ENCODE measurements at places on chromosomes 7 and 10.

- no peak for DNase-seq
These were observed 311.7 kb downstream of the GATA3 start for GRCh38 chr10:8365935-8366911.

GRCh38 chr10:48306265-48306869 lies at the start of gene MAPK8:
MAPK8 (plus strand) TSS chr10:48306677; CDS start chr10:48401661, 94,984 bp downstream.
- peak; percentile 71 for DNase-seq

DNA sequence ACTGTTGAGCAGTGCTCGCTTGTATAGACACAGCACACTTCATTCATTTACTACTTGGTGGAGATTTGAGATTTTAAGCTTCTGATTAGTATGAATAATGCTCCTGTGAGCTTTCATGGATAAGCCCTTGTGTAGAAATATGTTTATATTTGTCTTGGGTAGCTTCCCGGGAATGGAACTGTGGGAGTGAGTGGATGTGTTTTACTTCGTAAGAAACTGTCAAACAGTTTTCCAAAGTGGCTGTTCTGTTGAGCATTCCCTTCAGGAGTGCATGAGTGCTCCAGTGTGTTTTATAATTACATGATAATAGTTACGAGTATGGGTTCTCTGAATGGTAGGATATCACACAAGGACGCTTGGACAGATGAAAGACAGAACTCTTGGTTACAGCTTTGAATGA lies 49.4 kb downstream of the VWC2 start:
- no peak for DNase-seq

- no peak for DNase-seq
These were observed 92.5 kb downstream of the SORCS1 start for GRCh38 chr10:107072028-107072427.

DNA sequence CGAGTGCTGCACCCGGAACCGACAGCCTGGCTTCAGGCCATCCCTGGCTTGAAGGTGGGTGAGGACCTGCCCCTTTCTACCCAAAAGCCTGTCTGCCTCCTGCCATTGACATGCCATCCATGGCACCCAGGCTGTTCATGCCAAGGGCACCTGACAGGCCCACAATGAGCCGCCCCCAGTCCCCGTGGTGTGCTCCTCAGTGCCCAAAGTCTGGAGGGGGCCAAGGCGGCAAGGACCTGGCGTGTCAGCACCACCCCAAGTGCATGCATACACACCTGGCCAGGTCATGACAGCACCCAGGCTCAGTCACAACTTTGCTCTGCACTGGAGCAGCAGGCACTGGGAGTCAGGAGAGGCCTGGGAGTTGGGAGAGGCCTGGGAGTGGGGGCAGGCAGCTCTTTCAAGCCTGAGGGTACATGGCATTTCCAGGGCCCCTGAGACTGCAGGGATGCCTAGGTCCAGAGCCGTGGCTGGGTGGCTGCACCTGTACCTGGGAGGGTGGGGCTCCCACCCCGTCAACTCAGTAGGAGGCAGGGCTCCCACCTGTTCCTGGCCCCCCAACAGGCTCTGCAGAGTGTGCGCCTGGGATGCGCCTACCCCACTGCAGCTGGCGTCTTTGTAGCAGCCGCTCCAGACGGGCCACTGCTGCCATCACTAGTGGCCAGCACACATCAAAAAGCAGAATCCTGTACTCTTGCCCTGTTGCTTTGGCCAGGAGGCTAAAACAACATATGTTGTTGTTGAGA lies 71.7 kb downstream of the ZNF467 start:
- no peak for DNase-seq

DNA sequence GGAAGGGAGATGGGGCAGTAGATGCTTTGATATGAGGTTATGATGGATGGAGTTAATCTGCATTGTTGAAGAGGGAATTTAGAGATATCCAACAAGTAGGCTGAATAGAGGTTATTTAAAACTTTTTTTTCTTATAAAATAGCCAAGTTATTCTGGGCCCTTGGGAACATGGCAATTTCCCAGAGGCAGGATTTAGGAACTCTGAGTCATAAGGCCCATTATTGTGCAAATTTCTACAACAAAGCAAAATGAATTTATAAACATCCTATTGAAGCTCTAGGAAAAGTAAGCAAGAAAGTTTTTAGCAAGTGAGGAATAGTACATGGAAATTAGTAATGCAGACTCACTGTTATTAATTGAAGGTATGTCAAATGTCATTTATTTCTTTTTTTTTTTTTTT lies 160.9 kb upstream of the NPY start:
- no peak for DNase-seq

GRCh38 chr7:111980725-111981124 lies 225.5 kb downstream of the DOCK4 start:
- no peak for DNase-seq

DNA sequence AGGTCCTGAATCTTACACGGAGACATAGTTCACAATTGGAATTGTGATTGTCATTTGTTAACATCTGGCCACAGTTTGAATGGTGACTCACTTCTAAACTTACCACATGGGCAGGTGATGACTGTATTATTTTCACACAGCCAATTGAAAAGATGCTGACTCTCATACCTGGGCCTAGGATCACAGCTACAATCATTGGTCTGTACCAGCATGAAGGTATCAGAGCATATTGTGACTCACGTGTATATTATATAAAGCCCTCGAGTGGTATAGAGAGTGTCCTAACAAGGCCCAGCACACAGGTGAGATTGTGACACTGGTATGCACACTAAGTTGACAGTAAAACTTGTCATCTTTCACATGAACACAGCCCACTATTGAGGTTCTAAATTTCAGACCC lies 9.4 kb upstream of the ZNF107 start:
- DNase-seq, result no peak

GRCh38 chr10:14369906-14370305 lies 39.2 kb upstream of the FRMD4A start:
- DNase-seq, result no peak

- DNase-seq, result no peak
These were observed 609.7 kb downstream of the PTPRN2 start for GRCh38 chr7:157977717-157978496.

- no peak for DNase-seq
These were observed 4.3 kb downstream of the NEBL start for GRCh38 chr10:20892796-20893195.

- DNase-seq, result peak; percentile 18
These were observed 201.0 kb upstream of the IMMP2L start for GRCh38 chr7:111763221-111763801.

DNA sequence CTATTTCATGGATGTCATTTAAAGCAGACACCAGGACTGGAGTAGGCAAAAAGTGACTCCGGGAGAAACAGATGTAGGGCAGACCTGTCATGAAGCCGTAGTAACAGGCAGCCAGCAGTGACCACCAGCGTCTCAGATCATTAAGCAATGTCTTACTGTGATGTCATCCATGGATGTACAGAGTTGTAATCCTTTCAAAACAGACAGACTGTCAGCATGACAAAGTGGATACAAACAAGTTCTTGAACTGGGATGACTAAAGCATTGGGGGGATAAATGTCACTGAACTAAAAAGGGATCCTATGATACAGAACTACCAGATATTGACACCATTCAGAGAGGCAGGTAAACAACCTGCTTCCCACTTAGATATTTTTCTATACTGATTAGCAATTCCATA lies 675.5 kb downstream of the PARD3 start:
- DNase-seq, result no peak

GRCh38 chr7:80225361-80225760 lies 90.7 kb downstream of the GNAI1 start:
- no peak for DNase-seq

DNA sequence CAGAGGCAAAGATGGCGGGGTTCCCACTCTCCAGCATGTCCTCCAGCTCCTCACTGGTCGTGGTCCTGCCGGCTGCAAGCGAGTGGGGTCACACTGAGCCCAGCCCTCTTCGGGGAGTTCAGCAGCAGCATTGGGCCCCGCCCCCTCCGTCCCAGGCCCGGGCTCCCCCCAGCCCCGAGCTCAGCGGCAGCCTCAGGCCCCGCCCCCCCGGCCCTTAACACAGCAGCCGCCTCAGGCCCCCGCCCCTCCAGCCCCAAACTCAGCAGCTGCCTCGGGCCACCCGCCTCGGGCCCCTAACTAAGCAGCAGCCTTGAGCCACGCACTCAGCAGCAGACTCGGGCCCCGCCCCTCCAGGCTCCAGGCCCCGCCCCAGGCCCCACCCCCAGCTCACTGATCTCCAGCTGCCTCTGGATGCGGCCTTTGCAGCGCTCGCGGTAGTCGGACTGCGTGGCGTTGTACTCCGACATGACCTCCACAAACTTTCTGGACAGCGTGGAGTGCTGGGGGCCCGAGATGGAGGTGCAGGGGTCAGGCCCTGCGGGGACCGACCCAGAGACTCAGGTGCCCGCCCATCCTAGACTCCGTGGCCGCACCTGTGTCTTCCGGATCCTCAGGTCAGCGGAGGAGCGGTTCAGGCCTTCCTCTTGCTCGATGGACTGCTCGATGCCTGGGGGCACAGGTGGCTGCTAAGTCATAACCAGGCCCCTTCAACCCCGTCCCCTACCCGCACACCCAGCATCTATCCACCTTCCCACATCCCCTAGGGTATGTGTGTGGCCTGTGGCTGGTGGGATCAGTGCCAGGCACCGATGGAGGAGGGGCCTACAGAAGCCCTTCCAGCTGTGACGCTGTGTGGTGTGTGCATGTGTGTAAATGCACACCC lies 15.5 kb downstream of the STX1A start:
- DNase-seq, result no peak

DNA sequence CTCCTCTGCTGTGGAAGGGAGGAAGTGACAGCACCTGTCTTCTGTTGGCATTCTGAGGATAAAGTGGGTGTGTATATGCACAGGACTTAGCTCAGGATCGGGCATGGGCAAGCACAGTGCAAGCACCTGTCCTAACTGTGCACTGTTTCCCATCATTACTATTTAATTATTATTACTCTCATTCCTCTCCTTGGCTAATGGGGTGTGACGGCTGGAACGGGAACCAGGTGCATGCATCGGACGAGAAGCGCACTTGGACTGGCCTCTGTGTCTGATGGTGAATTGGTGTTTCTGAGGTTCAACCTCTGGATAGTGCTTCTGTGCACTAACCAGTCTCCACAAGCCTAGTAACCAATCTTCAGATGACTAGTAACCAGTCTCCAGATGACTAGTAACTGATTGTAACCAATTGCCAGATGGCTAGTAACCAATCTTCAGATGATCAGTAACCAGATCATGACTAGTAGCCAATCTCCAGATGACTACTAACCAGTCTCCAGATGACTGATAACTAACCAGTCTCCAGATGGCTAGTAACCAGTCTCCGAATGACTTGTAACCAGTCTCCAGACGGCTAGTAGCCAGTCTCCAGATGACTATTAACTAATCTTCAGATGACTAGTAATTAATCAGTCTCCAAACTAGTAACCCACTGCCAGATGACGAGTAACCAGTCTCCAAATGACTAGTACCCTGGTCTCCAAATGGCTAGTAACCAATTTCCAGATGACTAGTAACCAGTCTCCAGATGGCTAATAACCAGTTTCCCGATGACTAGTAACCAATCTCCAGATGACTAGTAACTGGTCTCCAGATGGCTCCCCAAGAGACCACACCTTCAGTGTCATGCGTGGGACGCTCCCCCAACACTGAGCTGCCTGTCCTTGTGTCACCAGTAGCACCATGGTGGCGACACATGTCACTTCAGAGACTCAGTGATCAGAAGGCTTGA lies 85.8 kb downstream of the PAXIP1 start:
- peak; percentile 28 for DNase-seq

DNA sequence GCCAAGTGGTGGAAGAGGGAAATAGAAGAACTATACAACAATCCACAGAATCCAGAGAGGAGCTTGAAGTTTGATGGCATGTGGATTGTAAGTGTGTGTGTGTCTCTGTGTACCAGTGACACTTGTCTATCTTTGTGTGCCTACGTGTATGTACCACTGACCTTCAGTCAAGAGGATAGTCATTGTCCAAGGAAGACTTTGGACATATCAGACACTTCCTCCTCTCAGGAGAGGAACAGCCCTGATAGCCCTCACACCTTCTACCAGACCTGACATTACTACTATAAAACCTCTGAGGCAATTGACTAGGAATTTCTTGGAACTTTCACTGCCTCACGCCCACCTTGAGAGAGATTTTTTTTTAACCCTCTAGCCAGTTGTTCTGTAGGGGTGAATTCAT lies 19.6 kb upstream of the MGAM2 start:
- DNase-seq, result no peak

GRCh38 chr10:124041675-124042445 lies 51.5 kb downstream of the CHST15 start:
- no peak for DNase-seq

GRCh38 chr7:64685091-64685490 lies 19.2 kb downstream of the ZNF107 start:
- no peak for DNase-seq

- no peak for DNase-seq
These were observed 339.8 kb downstream of the SEMA3D start for GRCh38 chr7:84847038-84847437.

All from NCI-H1105 (cell line).